ENCODE measurements at places on chromosomes 13 and 19.

DNA sequence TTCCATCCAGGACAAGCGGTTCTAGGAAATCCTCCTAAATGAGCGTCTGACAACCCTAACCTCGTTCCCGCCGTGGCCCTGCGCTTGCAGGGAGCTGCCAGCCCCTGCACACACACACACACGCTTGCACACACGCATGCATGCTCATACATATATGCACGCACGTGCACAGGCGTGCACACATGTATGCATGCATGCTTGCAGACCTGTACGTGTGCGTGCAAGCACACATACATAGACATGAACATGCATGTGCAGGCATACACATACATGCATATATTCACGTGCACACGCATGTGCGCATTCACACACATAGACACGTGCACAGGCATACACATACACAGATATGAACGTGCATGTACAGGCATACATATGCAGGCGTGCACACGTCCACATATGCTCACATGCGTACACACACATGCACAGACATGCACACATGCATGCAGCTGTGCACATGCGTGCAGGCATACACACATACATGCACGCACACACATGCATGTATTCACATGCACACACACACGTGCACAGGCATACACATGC lies 35.6 kb downstream of the SMIM24 start:
- no peak for DNase-seq

- no peak for DNase-seq
These were observed 27.6 kb upstream of the MAP3K10 start for GRCh38 chr19:40163541-40164129.

- DNase-seq: no peak
These were observed 170.8 kb upstream of the SOX1 start for GRCh38 chr13:111895896-111896821.

DNA sequence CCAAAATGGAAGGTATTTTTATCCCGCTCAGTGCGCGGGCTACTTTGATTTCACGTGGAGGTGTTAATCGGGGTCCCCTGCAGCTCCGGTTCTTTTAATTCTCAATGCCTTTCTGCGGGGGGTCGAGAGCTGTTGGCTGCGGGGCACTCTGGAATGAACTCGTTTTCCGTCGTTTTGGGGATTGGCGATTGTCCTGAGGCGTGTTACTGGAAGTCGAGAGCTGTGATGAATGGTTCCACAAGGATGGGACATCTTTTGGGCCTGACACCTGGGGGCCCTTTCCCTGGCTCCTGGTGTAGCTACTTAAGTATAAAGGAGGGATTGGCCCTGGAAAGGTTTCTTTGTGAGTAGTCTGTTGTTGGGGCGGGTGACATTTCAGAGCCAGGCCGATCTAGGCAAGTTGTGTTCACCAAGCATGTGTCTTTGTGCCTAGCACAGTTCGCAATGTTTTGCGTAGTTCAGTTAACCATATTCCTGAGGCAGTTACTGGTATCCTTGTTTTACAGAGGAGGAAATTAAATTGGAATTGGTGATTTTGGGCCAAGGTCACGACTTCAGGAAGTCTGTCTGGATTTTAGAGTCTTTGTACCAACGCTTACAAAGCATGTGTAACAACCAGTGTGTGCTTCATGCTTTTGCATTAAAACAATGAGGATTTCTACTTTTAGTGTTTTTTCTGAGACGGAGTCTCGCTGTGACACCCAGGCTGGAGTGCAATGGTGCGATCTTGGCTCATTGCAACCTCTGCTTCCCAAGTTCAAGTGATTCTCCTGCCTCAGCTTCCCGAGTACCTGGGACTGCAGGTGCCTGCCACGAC lies 846 bp downstream of the RPL13A start:
- DNase-seq: no peak

All from activated CD4-positive, alpha-beta T cell treated with anti-CD3 and anti-CD28 coated beads, Interleukin-2, amount 10 ng/mL, durations not matched to agents 24 days and 14 days (primary cell).